ENCODE measurements at places on chromosomes 5 and 9.

DNA sequence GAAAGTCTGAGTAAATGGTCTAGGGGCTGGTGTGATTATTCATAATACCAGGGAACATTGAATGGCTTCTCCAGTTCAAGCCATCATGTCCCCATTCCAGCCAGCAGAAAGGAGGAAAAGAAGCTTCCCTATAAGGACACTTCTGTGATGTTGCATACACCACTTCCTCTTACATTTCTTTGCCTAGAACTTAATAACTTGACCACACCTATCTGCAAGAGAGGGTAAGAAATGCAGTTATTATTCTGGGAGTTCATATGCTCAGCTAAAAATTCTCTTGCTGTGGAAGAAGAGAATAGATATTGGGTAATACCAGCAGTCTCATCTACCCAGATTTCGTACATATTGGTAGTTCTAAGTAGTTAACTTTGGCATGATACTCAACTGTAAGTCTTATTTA, 166.1 kb downstream of the SLC28A3 start:
- no peak for DNase-seq

- DNase-seq = no peak
Observed at GRCh38 chr5:73999297-73999696, 373.3 kb downstream of the ARHGEF28 start.

DNA sequence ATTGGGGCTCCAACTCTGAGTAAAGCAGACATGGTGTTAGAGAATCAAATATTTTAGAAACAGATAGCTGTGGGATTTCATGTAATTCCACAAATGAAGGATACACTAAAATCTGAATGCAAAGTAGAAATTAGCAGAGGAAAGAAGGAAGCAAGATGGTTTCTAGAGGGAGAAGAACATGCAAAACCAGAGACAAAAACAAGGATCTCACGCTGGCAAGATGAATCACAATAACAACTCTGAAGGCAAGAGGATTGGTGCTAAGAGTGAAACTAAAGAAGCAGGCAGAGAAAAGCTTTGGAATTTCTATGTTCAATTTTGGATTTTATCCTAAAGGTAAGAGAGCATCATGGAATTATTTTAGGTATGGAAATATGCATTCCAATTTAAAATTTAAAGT, 857.2 kb upstream of the COX7C start:
- no peak for DNase-seq

GRCh38 chr9:101674165-101674564, 64.3 kb downstream of the GRIN3A start:
- DNase-seq = no peak

DNA sequence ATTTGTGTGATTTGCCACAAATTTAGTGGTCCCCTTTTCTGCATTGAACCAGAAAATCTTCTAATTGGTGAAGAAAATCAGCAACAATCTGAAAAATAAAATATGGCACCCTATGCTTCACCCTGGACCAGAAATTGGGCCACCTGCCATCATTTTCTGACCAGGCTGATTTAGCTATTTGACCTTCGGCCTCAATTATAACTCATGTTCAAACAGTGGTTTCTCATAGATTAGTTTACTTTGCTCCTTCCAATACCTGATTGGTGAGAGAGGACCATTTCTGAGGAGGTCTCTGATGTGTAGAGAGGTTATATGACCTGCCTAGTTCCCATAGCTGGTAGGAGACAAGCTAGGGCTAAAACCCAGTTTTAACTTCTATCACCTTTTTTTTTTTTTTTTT, 59.0 kb downstream of the PTTG1 start:
- no peak for DNase-seq

- no peak for DNase-seq
Observed at GRCh38 chr5:39205550-39205949, 13.8 kb downstream of the FYB1 start.

GRCh38 chr5:54526604-54527288, 9.2 kb downstream of the SNX18 start:
- DNase-seq = no peak

DNA sequence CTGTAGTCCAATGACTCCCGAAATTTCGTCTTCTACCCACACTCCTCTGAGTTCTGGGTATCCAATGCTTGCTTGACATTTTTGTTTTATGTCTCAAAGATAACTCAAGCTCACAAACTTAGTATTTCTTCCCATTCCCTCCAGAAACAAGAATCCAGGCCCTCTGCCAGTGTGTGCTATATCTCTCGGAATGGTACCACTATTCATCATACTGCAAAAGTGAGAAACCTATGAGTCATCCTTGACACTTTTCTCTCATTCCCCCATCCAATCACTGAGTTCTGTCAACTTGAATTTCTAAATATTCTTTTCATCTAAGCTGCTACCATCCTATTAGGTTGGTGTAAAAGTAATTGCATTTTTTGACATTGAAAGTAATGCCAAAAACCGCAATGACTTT, 9.8 kb downstream of the SLC12A2 start:
- DNase-seq = no peak

DNA sequence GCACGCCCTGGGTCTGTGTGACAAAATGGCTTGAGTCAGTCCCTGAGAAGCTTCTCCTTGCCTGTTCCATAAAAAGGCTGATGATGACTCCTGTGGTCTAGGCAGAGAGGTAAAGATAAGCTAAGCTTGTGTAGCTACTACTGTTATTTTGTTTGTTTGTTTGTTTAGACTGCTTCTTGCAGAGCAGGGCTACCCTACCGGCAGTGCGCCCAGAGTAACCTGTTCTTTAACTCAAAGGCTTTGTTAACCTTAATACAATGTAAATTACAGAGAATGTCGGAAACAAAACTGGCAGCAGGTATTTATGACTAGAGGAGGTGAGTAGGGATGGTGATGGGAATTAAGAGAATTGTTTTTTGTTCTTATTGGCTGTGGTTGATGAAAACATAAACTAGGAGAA, 87.6 kb downstream of the F2RL2 start:
- DNase-seq = no peak

- DNase-seq = no peak
Observed at GRCh38 chr9:129964901-129965734, 77.9 kb downstream of the FNBP1 start.

DNA sequence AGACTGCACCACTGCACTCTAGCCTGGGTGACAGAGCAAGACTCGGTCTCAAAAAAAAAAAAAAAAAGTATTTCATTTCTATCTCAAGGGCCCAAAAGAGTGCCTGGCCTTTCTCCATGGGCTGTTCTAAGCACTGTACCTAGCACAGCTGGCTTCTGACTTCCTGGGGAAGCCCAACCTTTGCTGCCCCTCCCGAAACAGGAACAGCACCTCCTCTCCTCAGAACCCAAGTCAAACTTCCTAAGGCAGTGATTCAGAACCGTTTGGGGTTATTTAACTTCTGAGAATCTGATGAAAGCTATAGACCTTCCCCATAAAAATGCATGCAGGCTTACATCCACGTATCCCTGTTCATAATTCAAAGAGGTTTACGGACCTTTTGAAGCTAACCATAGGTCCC, 57.8 kb downstream of the NRG2 start:
- no peak for DNase-seq

DNA sequence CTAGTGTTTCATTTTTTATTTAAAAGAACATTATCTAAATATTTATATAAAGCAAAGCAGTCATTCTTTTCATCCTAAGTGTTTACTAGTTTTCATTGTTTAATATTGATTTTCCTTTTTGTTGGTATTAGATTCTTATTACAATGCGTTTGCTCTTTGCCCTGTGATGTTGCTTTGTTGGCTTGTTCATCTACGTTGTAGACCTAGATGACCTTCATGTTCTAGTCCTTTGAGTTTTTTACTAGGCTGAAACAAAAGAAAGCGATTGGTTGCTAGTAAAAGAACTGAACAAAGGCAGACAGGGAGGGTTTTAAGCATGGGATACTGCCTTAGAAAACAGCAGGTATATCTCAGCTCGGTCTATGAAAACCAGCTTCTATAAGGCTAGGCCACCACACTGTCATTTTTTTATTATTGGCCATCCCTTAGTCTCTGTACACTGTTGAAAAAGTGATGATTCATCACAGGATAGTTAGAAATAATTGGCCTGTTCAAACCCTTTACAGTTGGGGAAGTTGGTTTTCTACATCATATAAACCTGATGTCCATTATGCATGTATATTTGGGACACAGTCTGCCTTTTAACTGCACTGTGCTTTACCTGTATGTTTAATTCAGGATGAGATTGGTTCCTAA, 119.0 kb downstream of the ZCCHC7 start:
- no peak for DNase-seq

- DNase-seq = no peak
Observed at GRCh38 chr5:173789031-173789920, 98.9 kb upstream of the CPEB4 start.

- no peak for DNase-seq
Observed at GRCh38 chr5:176781054-176781375, 29.3 kb upstream of the UNC5A start.

- DNase-seq = no peak
Observed at GRCh38 chr5:178418031-178418430, 172.2 kb downstream of the COL23A1 start.

- DNase-seq = no peak
Observed at GRCh38 chr5:157600252-157600651, 24.7 kb upstream of the ADAM19 start.

- no peak for DNase-seq
Observed at GRCh38 chr5:175501759-175502158, 23.4 kb downstream of the SFXN1 start.

DNA sequence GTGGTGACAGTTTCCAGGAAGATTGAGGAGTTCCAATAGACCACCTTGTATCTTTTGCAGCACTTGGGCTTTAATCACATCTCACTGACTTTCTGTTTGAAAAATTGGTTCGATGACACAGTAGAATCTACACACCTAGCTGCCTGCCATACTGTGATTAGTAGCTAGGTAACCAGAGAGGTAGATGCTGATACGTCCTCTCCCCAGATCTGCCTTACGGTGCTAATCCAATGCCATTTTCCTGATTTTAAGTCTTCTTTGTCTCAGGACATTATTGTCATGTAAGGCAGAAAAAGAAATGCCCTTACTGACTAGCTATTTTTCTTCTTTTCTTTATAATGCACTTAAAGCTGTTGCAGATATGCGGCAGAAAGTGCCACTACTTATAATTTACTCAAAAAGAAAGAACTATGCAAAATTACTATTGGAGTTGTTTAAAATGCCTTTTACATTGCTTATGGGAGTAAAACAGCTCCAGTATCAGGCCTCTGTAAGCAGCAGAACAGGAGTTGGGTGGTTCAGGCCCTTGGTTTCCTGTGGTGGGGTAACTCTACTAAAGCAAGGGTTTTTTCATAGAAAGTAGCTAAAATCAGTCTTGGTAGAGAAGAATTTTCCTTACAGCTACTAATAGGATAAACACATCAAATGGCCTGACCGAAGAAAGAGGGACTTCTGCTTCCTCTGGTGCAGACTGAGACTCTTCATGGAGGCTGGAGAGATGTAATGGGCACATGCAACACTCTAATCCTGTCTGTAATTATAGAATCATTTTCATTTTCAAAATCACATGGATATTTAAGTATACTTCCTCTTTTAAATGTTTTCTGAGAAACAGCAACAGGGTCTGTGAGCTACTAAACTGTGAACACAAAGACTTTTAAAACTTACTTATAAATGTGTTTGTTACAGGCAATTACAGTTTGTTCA, 177.2 kb downstream of the MAPKAP1 start:
- no peak for DNase-seq

DNA sequence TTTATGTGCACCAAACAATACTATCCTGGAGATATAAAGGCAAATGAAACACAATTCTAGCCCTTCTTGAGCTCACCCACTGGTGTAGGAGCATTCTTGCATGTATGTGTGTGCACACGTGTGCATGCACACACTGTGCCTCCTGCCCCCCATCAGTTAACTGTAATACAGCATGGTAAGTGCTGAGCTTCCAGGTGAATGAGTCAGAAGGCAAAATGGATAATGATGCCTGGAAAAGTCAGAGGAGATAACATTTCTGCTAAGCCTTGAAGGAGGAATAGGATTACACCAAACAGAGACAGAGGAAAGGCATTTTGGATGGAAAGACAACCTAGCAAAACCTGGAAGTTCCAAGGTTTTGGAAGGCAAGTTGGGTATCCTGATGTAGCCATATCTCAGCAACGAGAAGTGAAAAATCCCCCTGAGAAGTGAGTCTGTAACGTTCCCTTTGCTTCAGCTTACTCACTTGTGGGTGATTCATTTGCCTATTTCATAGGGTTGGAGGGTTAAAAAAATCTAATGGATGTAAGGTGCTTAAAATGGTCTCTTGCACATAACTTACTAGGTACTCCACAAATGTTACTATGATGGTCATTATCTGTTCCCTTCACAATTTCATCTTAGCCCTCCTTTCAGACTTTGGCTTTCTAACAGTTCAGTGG, 101.4 kb upstream of the STC2 start:
- no peak for DNase-seq

GRCh38 chr9:83981126-83981871, 694 bp downstream of the RMI1 start:
- DNase-seq = no peak

All from cortex of kidney (tissue), 1 donor.